Stimulated activated CD4-positive, alpha-beta T cell treated with anti-CD3 and anti-CD28 coated beads, Interleukin-2, amount 100 ng/mL, for 24 hours (primary cell): ENCODE measurements at places on chromosomes 11 and 22.

DNA sequence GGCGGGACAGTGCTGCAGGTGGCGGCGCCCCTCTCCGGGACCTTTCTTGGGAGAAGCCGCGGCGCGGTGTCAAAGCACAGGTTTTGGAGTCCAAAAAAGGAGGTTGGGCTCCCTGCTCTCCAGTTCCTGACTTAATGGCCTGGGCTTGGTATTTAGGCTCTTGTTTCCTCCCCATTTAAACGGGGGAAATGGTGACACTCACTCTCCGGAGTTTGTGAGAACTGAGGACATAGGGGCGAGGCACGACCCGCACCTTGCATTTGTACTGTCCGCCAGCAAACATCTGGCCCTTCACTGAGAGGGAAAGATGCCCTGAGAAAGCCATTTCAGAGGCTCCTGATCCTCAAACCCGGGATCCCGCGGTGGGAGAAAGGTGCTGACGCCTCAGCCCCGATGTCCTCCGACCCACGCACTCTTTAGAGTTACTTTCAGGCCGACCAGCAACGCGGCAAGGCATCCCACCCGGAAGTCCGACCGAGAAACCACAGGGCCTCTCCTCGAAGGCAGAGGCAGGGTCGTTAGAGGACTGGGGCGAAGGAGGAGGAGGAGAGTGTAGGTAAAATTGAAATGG lies 2.9 kb upstream of the WDR74 start:
- DNase-seq = peak; percentile 52

DNA sequence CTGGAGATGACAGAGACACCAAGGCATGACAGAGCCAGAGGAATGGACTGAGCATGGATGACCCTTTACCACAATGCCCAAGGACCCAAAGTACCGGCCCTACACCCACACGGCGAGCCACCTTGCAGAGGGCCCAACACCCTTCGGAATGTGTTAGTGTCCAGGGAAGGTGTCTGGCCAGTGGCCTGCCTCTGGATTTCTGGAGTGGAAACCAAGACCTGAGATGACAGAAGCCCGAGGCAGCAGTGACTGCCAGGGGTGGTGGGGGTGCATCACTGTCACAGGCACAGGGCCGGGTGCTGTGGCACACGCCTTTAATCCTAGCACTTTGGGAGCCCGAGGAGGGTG lies 28.7 kb downstream of the PDGFB start:
- DNase-seq = no peak

DNA sequence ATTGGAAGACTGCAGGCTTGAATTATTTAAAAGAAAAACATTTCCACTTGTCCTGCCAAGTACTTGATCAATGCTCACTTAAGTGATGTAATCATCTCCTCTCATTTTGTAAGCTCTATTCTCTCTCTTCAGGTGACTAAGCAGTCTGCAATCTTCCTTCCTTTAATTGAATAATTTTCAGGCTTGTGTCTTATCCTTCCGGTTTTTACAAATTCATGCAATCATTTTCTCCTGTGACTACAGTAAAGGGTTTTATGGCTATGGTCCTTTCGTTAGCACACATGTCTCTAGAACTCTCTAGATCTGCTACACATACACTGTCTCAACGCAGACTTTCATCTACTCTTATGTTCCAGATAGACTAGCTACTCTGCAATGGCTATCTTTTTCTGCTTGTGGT lies 12.6 kb upstream of the UPB1 start:
- DNase-seq = no peak

- DNase-seq = no peak
These were observed 184.9 kb downstream of the SNX19 start for GRCh38 chr11:130731401-130731800.

DNA sequence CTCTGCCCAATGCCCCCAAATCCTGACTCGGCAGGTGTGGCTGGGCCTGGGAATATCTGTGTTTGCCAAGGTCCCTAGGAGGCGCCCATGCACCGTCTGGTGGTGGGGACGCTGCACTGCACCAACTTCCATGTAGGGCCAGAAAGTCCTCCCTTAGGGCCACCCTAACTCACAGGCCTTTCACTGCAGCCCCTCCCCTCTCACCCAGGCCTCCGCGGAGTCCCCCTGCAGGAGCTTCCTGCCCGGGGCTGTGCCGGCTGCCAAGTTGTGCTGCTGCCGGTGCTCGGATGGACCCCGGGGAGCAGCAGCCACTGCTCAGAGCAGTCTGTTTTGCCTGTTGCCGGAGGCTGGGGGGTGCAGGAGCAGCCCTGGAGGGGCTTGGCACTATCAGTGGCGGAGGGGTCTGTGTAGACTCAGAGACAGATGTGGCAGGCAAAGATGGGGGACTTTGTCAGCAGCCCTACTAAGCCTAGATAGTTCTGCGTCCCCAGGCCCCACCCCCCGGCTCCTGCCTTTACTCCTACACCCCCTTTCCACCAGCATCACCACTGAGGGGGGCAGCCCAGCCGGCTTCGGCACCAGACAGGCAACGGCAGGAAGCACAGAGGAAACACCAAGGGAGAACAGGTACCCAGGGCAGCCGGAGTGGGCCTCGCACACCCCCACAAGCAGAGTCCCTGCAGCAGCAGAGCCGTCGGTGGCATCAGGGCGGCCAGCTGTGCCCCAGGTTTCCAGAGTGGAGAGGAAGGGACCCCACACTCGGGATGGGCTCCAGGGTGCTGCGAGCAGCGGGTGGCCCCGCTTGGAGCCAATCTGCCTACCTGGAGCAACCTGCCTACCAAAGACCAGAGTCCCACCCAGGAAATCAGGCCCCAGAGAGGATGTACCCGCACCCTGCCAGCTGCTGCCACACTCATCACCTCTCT lies 124.3 kb downstream of the TRIM29 start:
- DNase-seq = peak; percentile 24

- DNase-seq = peak; percentile 21
These were observed 1.7 kb downstream of the TSPAN18 start for GRCh38 chr11:44728491-44728910.

DNA sequence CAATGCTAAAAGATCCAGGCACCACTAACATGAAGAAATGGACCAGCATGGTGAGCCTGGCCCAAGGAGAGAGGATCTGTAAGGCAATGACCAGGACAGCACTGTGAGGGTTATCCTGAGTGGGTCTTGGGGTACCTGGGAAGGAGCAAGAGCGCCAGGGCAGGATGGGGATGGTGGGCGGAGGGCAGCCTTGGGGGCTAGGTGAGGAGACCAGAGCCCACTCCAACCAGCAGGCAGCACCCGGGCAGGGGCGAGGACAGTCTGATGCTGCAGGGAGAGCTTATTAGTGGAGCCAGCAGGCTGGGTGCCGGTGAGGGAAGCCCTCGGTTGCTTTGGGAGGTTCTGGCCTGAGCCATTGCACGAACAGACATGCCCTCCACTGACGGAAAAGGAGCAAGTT lies 10.7 kb upstream of the NAP1L4 start:
- DNase-seq = no peak
